PC-3 (cell line): ENCODE measurements at places on chromosomes 7 and 10. TPM values are rescaled to one million over a fixed set of nuclear protein-coding genes. Genes with fewer than 3 reads are reported as not detected.
A peak's percentile ranks its signal among the peaks of the same experiment; 100 is the strongest.

The GPR26 gene
- total RNA-seq: not detected in 2 replicates

The MSMB gene
- total RNA-seq: not detected in 2 replicates

The C7orf33 gene
- not detected in 2 replicates for total RNA-seq

The LRRD1 gene
- not detected in 2 replicates for total RNA-seq

The SUN3 gene
- not detected in 2 replicates for total RNA-seq

The NXPH1 gene
- total RNA-seq: not detected in 2 replicates

The AKR1E2 gene
- 0.36 TPM in 1 of 2 replicates, not detected in the other for total RNA-seq

The GPR85 gene
- not detected in 2 replicates for total RNA-seq

The ANKRD61 gene
- total RNA-seq: 0.23 and 0.26 TPM in 2 replicates

The POM121L12 gene
- total RNA-seq: not detected in 2 replicates

The PRSS37 gene
- total RNA-seq: not detected in 2 replicates

The MMD2 gene
- not detected in 2 replicates for total RNA-seq

The ZNF800 gene
- total RNA-seq: 13.2 and 18.5 TPM in 2 replicates

The ADAMTS14 gene
- total RNA-seq: 0.91 and 1.4 TPM in 2 replicates

DNA sequence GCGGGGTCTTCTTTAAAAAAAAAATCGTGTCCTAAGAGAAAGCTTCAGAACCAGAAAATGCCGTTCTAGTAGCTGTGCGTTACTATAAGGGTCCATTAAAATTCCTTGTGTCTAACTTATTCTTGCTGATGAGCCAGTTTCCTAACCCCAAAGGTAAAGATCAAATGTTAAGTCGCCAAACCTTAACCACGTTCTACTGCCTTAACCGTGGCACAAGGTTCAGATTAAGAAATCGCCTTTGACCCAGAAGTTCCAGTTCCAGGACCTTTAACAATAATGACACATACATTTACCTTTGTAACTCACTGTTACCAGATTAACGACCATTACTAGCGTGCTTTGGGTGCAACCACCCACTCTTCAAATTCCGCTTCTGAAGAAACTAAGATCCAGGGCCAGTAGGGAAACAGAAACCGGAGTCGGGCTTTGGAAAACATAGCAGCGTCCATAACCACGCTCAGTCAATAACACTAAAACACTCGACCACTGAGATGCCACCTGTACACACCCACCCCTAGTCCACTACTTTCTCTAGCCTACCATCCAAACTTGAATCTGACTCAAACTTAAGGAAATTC is 620 bp downstream of the BET1 start:
- DNase-seq: peak; percentile 26

- peak; percentile 69 for DNase-seq
Observed at GRCh38 chr7:54946764-54947163, 72.1 kb upstream of the EGFR start.

DNA sequence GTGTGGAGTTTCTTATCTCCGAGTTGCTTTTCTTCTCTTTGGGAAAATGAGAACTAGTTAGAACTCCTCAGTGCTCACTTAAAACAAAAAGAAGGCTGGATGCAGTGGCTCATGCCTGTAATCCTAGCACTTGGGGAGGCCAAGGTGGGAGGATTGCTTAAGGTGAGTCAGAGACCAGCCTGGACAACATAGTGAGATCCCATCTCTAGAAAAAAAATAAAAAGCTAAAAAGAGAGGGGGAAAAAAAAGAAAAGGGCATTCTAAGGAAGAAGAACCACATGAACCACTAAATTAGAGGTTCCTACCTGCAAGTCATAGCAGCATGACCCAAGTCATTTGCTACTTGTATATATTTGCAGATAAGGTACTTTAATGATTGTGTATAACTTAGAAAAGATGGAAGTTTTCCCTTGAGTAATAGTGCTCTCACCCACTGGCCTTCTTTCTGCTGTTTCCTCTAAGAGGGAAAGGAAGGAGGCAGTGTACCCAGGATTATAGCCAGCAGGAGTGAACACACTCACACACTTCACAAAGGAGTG is 87.8 kb downstream of the CCDC71L start:
- DNase-seq: no peak

GRCh38 chr7:33804140-33804660 is 101.1 kb upstream of the BMPER start:
- DNase-seq: no peak

- DNase-seq: no peak
Observed at GRCh38 chr7:27117887-27118491, 12.6 kb downstream of the HOXA4 start.

DNA sequence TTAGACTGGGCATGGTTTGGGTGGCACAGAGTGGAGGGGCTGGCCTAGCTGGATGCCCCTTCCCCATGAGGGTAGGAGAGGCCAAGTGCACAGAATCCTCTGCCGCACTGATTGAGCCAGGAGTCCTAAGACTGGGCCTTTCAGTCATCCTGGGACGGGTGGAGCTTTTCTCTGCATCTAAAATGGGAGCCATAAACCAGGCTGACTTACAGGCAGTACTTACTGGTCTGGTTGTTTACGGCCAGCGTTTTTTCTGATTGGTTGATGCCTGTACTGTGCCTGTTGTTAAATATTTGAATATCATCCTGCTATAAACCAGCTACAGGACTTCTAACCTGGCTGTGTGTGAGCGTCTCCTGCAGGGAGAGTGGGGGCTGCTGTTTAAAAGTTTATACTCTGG is 107.8 kb downstream of the CDH23 start:
- no peak for DNase-seq

DNA sequence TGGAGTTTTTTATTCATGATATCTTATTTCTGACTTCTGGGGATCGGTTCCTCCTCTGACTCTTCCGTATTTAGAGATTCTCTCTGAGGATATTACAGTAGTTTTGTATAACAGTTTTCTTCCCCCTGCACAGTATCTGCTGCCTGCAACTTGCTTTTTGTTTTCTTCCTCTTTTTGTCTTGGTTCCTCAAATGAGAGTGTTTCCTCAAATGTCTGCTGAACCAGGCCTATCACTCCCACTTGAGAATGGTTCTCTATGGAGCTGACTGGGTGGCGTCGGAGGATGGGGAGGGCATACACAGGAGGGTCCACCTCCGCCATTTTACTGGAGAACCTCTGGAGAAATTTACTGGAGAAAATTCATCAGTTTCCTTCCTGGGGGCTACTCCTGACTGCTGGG is 27.7 kb downstream of the ARHGAP22 start:
- DNase-seq: no peak

GRCh38 chr10:28677888-28678686 is 766 bp downstream of the BAMBI start:
- DNase-seq: peak; percentile 11

DNA sequence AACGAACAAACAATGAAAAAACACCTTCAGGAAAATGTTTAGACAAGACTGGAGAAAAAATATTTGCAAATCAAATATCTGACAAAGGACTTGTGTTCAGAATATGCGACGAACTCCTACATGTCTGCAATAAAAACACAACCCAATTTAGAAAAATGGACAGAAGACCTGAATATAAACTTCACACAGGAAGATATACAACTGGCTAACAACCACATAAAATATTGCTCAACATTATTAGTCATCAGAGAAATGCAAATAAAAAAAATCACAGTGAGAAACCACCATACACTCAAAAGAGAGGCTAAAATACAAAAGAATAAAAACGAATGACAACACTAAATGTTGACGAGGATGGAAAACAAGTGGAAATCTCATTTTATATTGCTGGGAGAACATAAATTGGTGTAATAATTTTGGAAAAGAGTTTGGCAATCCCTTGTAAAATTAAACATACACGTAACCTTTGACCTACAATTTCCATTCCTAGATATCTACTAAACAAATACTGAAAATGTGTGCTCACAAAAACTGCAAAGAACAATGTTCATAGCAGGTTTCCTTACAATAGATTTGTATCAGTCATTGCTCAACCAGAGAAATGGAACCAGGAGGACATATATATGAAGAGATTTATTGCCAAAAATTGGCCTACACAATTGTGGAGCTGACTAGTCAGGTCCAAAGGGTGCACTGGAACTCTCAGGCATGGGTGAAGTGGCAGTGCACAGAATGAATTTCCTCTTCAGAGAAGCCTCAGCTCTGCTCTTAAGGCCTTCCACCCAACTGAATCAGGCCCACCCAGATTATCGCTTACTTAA is 82.9 kb upstream of the OGDHL start:
- peak; percentile 98 for DNase-seq

DNA sequence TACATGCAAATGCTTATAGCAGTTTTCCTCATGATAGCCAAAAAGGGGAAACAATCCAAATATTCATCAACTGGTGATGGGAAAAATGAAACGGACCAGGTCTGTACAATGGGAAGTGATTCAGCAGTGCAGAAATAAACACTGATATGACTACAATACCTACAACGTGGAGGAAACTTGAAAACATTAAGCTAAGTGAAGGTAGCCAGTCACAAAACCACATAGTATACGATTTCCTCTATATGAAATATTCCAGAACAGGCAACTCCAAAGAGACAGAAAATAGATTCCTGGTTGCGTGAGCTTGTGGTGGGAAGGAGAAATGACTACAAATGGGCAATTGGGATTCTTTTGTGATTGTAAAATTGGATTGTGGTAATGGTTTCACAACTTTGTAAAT is 263.1 kb upstream of the PITRM1 start:
- peak; percentile 2 for DNase-seq

DNA sequence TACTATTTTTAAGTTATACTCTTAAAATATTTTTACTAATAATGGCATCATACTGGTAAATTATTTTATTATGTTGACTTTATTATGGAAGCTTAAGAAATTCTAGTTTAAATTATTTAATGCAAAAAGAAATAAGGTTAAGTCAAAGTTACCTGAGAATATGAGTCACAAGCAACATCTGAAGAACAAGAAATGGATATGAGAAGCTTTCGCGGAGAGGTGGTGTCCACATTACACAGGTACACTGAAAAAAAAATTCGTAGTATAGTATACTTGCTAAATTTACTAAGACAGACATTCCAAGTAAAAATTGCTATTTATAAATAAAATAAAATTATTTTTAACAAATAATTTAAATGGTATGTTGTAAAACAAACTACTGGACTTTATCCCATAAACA is 143.8 kb downstream of the AVL9 start:
- DNase-seq: no peak

DNA sequence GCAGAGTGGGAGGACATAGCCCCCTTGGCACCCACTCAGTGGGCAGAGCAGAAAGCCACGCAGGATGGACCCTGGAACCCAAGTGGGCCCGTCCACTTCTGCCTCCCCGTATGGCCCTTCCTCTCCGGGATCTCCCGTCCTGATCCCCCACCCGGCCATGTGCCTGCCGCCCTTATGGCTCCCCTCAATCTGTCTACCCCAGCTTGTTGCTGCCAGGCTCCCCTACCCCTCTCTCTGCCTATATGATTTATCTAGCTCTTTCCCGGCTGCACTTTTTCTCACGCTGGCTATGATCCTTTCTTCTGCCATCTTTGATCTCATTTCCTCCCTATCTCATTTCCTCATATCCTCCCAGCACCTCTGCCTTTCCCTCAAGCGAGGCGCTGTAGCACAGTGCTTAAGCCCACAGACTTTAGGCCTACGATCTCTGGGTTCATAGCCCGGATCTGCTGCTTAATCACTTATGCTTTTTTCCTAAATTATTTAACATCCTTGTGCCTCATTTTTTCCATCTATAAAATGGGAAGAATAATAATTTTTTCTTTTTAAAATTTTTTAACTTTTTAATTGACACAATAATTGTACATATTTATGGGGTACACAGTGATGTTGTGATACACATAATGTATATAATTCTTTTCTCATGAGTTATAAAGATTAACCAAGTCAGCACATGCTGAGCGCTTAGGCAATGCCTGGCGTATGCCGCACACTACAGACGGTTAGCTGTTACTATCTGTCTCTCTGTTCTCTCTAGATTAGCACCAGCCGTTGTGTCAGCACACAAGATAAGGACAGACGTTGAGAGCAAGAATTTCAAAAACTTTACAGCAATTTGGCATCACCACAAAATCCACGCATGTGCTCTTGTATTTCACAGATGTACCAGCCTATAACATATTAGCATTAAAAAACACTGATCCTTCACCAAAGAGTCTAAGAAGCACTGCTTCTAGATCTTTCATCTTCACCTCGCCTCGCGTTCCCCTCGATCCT is 18.1 kb downstream of the KCNH2 start:
- no peak for DNase-seq

GRCh38 chr7:24899905-24900304 is 80.1 kb downstream of the OSBPL3 start:
- DNase-seq: no peak

- DNase-seq: no peak
Observed at GRCh38 chr10:48418189-48418788, 111.8 kb downstream of the MAPK8 start.

- DNase-seq: no peak
Observed at GRCh38 chr7:106563466-106564150, 97.3 kb downstream of the CCDC71L start.

GRCh38 chr10:44045020-44045419 is 339.9 kb downstream of the CXCL12 start:
- DNase-seq: no peak

- peak; percentile 27 for DNase-seq
Observed at GRCh38 chr10:88879534-88880281, at the start of gene STAMBPL1. Gene STAMBPL1, plus strand, starts transcription at chr10:88880245. Its CDS starts 21,464 bp downstream, at chr10:88901709.

GRCh38 chr10:74081192-74081803 is 69.3 kb downstream of the AP3M1 start:
- peak; percentile 94 for DNase-seq

- DNase-seq: no peak
Observed at GRCh38 chr7:475951-476441, 43.6 kb downstream of the PDGFA start.

- DNase-seq: no peak
Observed at GRCh38 chr7:158345731-158346130, 241.9 kb downstream of the PTPRN2 start.

GRCh38 chr10:3814838-3815220 is 29.8 kb upstream of the KLF6 start:
- DNase-seq: no peak

- DNase-seq: peak; percentile 65
Observed at GRCh38 chr10:70255329-70256299, 22.4 kb upstream of the PPA1 start.

DNA sequence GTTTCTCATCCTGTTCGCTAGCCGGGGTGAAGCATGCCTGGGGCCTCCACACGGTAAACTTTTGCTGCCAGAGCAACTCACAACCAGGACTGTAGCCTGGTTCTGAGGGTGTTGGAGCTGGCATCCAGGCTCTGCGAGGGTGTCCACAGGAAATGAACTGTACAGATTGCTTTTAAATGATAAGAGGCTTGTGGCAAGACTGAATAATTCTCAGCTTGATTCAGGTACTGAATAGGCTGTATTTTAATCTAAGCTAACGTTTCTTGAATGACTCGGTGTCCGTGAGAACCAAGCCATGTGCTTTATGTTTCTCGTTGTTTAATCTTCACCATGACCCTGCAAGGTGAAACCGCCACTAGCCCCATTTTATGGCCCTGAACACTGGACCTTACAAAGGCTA is 49.3 kb downstream of the EEPD1 start:
- no peak for DNase-seq

DNA sequence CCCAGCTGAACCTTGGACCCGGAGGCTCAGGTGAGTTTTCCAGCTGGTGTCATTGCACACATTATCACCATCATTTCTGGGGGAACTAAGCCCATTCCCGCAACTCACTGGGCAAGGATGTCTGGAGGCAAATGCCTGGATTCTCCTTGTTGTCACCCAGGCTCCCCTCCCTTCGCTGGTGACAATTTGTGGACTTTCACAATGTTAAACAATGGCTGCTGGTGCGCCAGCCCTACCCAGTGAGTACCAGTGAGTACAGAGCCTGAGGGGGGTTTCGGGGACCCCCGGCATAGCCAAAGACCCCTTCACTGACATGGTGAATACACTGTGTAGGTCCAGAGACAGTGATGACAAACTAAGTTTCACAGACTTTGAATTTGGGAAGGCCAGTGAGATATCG is 189.2 kb downstream of the ADARB2 start:
- no peak for DNase-seq

GRCh38 chr10:34866848-34867247 is 51.8 kb upstream of the PARD3 start:
- DNase-seq: no peak

- no peak for DNase-seq
Observed at GRCh38 chr10:11331726-11332125, 279.7 kb downstream of the USP6NL start.
